ENCODE measurements at places on chromosomes 1 and 21.

DNA sequence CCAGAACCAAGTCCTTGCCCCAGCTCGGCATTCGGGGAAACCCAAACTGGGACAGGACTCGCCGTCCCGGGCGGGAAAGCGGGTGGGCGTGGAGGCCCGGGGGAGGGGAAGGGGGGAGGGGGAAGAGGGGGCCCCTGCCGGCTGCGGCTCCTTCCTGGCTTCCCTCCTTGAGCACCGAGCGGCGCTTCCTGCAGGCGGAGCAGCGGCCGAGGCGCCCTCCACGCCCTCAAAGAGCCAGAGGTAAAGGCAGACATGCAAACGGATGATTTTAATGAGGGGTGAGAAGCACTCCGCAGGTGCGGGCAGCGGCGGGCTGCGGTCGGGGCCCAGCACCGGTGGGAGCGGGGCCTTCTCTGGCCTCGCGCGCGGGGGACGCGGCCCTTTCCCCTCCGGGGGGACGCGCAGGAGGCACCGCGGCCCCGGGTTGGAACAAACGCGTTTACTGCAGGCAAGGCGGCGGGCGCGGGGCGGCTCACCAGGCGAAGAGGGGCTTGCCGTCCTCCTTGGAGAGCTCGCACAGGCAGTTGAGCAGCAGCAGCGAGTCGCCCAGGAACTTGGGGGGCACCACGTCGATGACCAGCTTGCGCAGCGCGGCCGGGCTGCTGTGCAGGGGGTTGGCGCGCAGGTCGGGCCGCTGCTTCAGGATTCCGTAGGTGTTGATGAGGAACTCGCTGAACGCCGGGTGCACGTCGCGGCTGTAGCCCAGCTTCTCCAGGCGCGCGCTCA is 5.7 kb upstream of the FTCD start:
- no peaks in the 10 kb centered on the region for H3K4me1 ChIP-seq
- H3K36me3 ChIP-seq: no peaks in the 10 kb centered on the region
- H3K27ac ChIP-seq: no peak overlapping the region
- no peaks in the 10 kb centered on the region for H3K27me3 ChIP-seq
- no peak for DNase-seq
- H3K4me3 ChIP-seq: no peak overlapping the region

GRCh38 chr1:41632781-41633575 is 148.5 kb upstream of the EDN2 start:
- no peaks in the 10 kb centered on the region for H3K27me3 ChIP-seq
- DNase-seq: no peak
- no peaks in the 10 kb centered on the region for H3K4me1 ChIP-seq
- H3K36me3 ChIP-seq: no peaks in the 10 kb centered on the region
- H3K27ac ChIP-seq: no peak overlapping the region

DNA sequence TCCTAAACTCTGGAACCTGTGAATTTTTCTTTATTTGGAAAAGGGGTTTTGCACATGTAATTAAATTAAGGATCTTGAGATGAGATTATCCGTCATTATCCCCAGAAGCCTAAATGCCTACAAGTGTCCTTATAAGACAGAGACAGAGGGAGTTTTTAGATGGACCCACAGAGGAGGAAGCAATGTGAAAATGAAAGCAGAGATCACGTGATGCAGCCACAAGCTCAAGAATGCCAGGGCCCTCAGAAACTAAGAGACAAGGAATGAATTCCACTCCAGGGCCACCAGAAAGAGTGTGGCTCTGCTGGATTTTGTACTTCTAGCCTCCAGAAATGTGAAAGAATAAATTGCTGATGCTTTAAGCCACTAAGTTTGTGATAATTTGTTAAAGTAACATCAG is 183.6 kb upstream of the UBE2U start:
- DNase-seq: peak; percentile 53
- no peak overlapping the region for H3K4me3 ChIP-seq
- H3K27ac ChIP-seq: no peak overlapping the region
- H3K27me3 ChIP-seq: no peaks in the 10 kb centered on the region

- DNase-seq: no peak
- no peaks in the 10 kb centered on the region for H3K4me1 ChIP-seq
- H3K27me3 ChIP-seq: no peaks in the 10 kb centered on the region
- no peak overlapping the region for H3K27ac ChIP-seq
- H3K4me3 ChIP-seq: no peak overlapping the region
Measured at GRCh38 chr21:24895885-24896734, 711.2 kb downstream of the MRPL39 start.

GRCh38 chr21:31873696-31874599 is 1.1 kb downstream of the HUNK start:
- no peak overlapping the region for H3K4me3 ChIP-seq
- H3K27me3 ChIP-seq: no peaks in the 10 kb centered on the region
- DNase-seq: no peak
- H3K36me3 ChIP-seq: no peaks in the 10 kb centered on the region
- H3K4me1 ChIP-seq: no peaks in the 10 kb centered on the region

DNA sequence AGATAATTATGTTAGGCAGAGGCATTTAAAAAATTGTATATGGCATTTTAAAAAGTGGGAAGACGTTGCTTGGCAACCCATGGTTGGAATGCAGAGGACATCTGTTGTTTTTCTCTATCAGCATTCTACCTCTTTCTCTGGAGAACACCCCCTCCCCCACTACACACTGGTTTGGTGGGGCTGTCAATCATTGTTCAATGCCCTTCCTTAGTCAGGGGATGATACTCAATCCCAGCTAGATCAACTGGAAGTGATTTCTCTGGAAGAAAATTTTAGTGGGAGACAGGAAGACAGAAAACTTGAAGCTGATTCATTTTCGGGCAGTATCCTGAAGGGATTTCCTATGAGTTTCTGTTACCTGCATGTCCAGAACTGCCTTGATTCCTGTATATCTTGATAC is 35.7 kb upstream of the CAP1 start:
- no peak for DNase-seq
- no peak overlapping the region for H3K27ac ChIP-seq
- H3K36me3 ChIP-seq: no peaks in the 10 kb centered on the region
- H3K4me3 ChIP-seq: no peak overlapping the region

- H3K4me3 ChIP-seq: peak overlapping the region; percentile 57
- H3K36me3 ChIP-seq: no peaks in the 10 kb centered on the region
- peaks cover 76% of the 10 kb centered on the region for H3K4me1 ChIP-seq
- H3K27ac ChIP-seq: peak overlapping the region; percentile 97
- no peaks in the 10 kb centered on the region for H3K27me3 ChIP-seq
- DNase-seq: no peak
Measured at GRCh38 chr1:11567244-11568065, 86.8 kb downstream of the FBXO2 start.

GRCh38 chr1:65577278-65577677 is 156.8 kb downstream of the LEPR start:
- H3K4me3 ChIP-seq: no peak overlapping the region
- no peaks in the 10 kb centered on the region for H3K36me3 ChIP-seq
- H3K27ac ChIP-seq: no peak overlapping the region
- no peaks in the 10 kb centered on the region for H3K27me3 ChIP-seq

DNA sequence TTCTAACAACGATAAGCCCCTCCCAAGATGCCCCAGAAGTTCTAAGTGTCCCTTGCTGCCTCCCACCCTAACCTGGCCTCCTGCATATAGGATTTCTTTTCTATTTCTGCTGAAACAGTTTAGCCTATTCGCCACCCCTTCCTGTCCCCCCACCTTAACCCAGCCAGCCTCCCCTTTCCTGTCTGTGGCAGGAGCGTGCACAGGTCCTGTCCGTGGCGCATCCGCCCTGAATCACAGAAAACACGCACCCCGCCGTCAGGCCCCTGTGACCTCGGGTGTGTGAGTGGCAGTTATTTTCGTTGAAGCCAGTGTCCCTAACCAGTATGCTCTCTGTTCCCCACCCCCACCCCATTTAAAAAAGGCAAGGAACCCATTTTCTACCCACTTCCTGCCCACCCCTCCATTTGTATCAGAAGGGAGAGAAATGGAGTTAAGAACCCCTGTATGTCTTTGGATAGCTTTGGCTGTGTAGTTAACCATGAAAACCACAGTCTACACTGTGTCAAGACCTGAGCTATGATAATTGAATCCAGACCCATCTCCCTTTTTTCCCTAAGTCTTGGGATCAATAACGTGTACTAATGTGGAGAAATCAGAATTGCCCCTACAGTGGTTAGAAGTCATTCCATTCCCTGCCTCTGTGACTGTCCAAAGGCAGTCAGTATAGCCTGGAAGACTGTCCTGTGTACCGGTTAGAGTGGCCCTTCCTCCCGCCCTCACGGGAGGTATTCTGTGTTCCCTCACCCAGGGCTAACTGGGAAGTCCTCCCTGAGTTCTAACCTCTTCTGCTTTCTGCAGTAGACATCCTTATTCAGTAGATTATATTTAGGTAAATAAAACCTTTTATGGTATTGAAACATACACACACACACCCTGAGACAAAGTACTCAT is 1.8 kb downstream of the PLEKHO1 start:
- H3K36me3 ChIP-seq: no peaks in the 10 kb centered on the region
- no peaks in the 10 kb centered on the region for H3K27me3 ChIP-seq
- peaks cover 17% of the 10 kb centered on the region for H3K4me1 ChIP-seq
- H3K4me3 ChIP-seq: peak overlapping the region; percentile 68

- H3K4me1 ChIP-seq: no peaks in the 10 kb centered on the region
- no peaks in the 10 kb centered on the region for H3K27me3 ChIP-seq
- H3K36me3 ChIP-seq: peaks cover 50% of the 10 kb centered on the region
- no peak for DNase-seq
- H3K4me3 ChIP-seq: no peak overlapping the region
- H3K27ac ChIP-seq: no peak overlapping the region
Measured at GRCh38 chr1:236860674-236861073, 65.6 kb downstream of the MTR start.

GRCh38 chr21:33870768-33871167 is 44.8 kb downstream of the ATP5PO start:
- no peaks in the 10 kb centered on the region for H3K27me3 ChIP-seq
- no peak overlapping the region for H3K4me3 ChIP-seq
- H3K4me1 ChIP-seq: no peaks in the 10 kb centered on the region
- no peak for DNase-seq
- no peaks in the 10 kb centered on the region for H3K36me3 ChIP-seq

- no peak for DNase-seq
- peaks cover 12% of the 10 kb centered on the region for H3K4me1 ChIP-seq
- H3K36me3 ChIP-seq: no peaks in the 10 kb centered on the region
- H3K4me3 ChIP-seq: no peak overlapping the region
Measured at GRCh38 chr1:198290089-198290683, 133.4 kb downstream of the NEK7 start.

GRCh38 chr1:151711044-151711800 is 5.4 kb downstream of the CELF3 start:
- H3K27ac ChIP-seq: no peak overlapping the region
- H3K4me3 ChIP-seq: no peak overlapping the region
- peaks cover 20% of the 10 kb centered on the region for H3K4me1 ChIP-seq

DNA sequence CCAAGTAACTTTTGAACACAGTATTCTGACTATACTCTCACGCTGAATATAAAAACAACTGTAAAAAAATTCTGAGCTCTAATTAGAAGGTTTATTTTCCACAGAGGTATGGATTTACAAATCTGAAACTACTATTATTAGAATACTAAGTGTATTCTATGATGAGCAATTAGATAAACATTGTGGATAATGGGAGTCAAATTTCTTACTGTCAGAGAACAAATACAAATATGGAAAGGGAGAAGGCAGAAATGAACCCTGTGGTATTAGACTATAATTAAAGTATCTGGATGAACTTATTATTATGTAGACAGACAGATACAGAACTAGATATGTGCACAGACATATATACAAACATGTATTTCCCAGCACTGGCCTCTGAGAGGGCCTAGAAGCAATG is 22.6 kb downstream of the ALDH9A1 start:
- no peaks in the 10 kb centered on the region for H3K4me1 ChIP-seq
- H3K4me3 ChIP-seq: no peak overlapping the region
- no peak for DNase-seq
- H3K27me3 ChIP-seq: no peaks in the 10 kb centered on the region
- peaks cover 39% of the 10 kb centered on the region for H3K36me3 ChIP-seq
- H3K27ac ChIP-seq: no peak overlapping the region

- H3K36me3 ChIP-seq: no peaks in the 10 kb centered on the region
- H3K27me3 ChIP-seq: no peaks in the 10 kb centered on the region
- H3K27ac ChIP-seq: no peak overlapping the region
- no peak for DNase-seq
- H3K4me3 ChIP-seq: no peak overlapping the region
- H3K4me1 ChIP-seq: no peaks in the 10 kb centered on the region
Measured at GRCh38 chr1:4369335-4369734, 285.1 kb upstream of the AJAP1 start.

- no peaks in the 10 kb centered on the region for H3K27me3 ChIP-seq
- H3K4me1 ChIP-seq: no peaks in the 10 kb centered on the region
- H3K36me3 ChIP-seq: 0 out of 2 replicates have a peak, but pooled peaks cover 4% of the 10 kb centered on the region
- H3K27ac ChIP-seq: no peak overlapping the region
- DNase-seq: peak; percentile 73
Measured at GRCh38 chr1:27979151-27979858, 19.5 kb downstream of the XKR8 start.

DNA sequence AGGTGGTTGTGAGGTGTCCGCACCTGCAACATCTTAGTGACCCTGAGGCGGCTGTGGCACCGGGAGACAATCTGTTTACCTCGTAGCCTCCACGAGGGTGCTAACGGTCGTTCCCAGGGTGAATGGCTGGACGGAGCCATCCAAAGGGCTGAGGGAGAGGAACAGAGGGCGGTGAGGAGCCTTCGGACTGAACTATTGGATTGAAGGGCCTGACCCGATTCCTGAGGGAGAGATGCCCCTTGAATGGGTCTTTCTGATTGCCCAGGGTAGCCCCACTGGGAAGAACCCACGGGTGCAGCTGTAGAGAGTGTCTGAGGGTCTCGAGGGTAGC is 2.3 kb downstream of the NR5A2 start:
- no peak for DNase-seq
- no peaks in the 10 kb centered on the region for H3K27me3 ChIP-seq
- no peak overlapping the region for H3K27ac ChIP-seq
- H3K36me3 ChIP-seq: no peaks in the 10 kb centered on the region
- no peaks in the 10 kb centered on the region for H3K4me1 ChIP-seq
- no peak overlapping the region for H3K4me3 ChIP-seq

- no peak overlapping the region for H3K27ac ChIP-seq
- H3K27me3 ChIP-seq: no peaks in the 10 kb centered on the region
- H3K4me1 ChIP-seq: no peaks in the 10 kb centered on the region
- no peak overlapping the region for H3K4me3 ChIP-seq
Measured at GRCh38 chr1:43134640-43135039, 37.5 kb downstream of the EBNA1BP2 start.

GRCh38 chr1:206117151-206117948 is at the start of gene AVPR1B:
Gene AVPR1B, minus strand, starts transcription at chr1:206117388. Its CDS starts 498 bp downstream, at chr1:206116890.
- H3K27me3 ChIP-seq: 0 out of 2 replicates have a peak, but pooled peaks cover 2% of the 10 kb centered on the region
- no peak within 1 kb of the TSS for H3K27ac ChIP-seq
- no peaks in the 10 kb centered on the region for H3K36me3 ChIP-seq

DNA sequence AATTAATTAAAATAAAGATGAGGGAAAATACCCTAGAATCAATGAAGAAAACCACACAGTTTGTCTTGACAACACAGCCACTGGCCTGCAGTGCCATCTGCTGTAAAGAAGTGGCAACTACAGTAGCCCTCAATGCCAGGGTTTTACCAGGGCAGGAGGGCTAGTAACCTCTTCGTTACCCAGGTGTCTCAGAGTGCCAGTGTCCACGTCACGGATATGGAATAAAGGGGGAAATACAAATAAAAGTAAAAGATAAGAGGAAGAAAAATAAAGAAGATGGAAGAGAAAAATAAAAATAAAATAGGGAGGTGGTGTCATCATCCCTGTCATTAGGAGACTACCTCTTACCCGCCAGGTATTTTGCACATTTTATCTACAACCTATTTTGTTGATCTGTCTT is 14.2 kb upstream of the SLC44A3 start:
- H3K27me3 ChIP-seq: no peaks in the 10 kb centered on the region
- H3K4me3 ChIP-seq: no peak overlapping the region
- peak; percentile 78 for DNase-seq

GRCh38 chr1:3912809-3913685 is 13.0 kb upstream of the C1orf174 start:
- no peaks in the 10 kb centered on the region for H3K27me3 ChIP-seq
- DNase-seq: no peak
- H3K36me3 ChIP-seq: no peaks in the 10 kb centered on the region
- no peak overlapping the region for H3K4me3 ChIP-seq
